COR-L47 (cell line): ENCODE measurements at places on chromosomes 5 and 9.

- no peak for DNase-seq
These were observed 17.8 kb upstream of the GLIPR2 start for GRCh38 chr9:36118706-36119105.

DNA sequence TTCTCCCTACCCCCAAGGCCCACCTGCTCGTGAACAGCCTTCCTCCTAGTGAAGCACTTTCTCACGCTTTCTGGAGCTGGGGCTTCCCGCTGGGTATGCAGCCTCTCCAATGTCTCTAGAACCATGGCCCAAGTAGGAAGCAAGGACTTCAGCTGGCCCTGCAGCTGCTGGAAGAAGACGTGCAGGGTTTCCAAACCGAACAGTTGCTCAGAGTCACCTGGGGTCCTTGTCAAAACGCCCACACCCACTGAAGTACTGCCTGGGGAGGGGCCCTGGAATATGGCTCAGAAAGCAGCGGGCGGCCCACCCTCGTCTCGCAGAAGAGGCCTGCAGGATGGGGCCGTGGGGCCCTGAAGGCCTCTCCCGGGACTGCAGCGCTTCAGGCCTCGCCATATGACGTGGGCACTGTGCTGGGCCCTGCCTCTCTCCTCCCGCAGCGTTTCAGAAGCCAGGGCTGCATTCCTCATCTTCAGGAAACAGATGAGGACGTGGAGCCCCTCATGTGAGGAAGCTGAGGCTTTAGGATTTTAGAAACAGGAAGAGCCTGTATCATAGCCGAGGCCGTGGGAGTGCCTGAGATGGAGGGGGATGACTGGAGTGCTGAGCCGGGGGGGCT lies 116.0 kb upstream of the LMX1B start:
- DNase-seq: no peak

DNA sequence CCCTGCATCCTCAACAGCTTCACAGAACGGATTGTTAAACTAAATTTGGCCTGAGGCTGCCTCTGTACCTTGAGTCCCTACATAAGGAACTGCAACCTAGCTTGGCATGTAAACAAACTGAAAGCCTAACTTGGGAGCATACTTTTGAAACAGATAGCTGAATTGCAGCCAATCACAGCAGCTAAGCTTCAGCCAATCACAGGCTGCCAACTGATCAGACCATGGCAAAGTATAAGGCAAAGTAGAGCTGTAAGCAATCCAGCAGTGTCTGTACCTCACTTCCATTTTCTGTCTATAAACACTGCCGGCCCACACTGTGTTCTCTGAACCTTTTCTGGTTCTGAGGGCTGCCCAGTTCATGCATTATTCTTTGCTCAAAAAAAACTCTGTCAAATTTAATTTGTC lies 8.9 kb upstream of the ZNF483 start:
- no peak for DNase-seq

DNA sequence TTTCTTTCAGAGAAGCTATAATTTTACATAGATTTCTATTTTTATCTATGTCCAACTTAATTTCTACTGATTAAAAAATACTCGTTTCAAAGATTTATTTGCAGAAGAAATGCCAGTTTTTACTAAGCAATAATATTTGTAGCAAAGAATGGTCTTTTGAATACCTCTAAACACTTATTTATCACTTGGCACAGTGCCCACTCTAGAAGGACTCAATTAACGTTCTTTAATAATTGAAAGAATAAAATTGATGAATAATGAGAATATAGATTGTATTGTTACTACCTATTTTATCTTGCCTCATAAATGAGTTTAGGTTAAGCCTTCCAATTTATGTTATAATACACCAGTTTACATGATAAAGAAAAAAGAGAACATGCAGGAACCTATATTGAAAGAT lies 889.7 kb upstream of the CDH9 start:
- DNase-seq: no peak

- DNase-seq: no peak
These were observed 5.9 kb downstream of the ARSB start for GRCh38 chr5:78979117-78979742.

DNA sequence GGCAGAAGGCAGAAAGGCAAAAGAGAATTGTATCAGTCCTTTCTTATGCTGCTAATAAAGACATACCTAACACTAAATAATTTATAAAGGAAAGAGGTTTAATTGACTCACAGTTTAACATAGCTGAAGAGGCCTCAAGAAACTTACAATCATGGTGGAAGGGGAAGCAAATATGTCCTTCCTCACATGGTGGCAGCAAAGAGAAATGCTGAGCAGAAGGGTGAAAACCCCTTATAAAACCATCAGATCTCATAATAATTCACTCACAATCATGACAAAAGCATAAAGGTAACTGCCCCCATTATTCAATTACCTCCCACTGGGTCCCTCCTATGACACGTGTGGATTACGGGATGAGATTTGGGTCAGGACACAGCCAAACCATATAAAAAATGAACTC lies 312.5 kb upstream of the PTGER4 start:
- DNase-seq: no peak

DNA sequence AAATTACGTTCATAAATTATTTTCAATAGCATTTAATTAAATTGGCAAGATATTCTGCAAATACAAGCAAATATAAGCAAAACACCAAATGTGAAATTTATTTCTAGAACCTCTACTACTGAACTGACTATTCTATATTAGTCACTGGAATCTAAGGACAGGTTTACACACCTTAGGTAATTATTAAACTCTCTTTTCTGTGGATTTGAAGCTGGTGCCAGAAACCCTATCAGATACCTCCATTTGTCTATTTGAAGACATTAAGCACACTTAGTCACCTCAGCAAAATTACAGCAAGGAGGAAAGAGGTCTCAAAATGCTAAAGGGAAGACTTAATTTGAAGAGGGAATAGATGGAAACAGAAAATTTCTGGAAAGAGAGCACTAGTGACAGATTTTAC lies 83.4 kb downstream of the CPLANE1 start:
- no peak for DNase-seq

DNA sequence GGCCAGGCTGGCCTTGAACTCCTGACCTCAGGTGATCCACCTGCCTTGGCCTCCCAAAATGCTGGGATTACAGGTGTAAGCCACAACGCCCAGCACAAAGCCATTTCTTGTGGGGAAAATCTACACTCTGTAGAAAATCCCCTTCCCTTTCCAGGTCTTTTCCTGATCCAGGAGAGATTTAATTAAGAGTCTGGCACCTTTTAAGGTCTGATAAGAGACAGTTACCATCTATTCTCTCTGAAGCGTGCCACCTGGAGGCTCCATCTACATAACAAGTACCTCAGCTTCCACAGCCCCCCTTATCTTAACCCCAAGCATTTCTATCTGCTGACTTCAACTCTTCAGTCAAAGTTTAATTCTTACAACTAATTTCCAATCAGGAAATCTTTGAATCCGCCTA lies 71.4 kb upstream of the CDK20 start:
- DNase-seq: no peak

DNA sequence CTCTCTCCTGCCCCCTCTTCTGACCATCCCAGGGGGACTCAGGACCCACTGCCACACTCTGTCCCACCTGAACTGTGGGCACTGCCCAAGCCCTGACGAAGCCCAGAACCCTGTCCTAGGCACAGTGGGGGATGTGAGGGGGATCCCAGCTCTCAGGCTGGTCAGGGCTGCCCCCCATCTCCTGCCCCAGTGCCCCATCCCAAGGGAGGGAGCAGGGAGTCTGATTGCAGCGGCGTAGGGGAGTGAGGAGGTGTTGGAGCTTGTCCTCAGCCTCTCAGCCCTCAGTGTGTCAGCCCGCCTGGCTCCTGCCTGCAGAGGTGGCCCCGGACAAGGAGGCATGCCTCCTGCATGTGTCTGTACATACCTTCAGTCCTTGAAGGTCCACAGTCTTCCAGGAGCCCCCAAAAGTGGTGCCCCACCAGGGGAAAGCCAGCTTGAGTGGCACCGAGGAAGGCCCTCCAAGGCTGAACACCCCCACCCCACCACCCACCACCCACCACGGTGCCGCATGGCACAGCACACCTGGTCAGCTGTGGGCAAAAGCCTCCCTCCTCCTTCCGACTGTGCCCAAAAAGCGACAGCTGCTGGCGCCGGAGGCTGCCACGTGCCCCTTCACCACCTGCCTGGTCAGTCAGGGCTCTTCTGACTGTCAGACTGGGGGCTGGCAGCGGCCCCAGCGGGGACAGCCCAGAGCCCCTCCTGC lies 930 bp downstream of the SARDH start:
- peak; percentile 80 for DNase-seq

DNA sequence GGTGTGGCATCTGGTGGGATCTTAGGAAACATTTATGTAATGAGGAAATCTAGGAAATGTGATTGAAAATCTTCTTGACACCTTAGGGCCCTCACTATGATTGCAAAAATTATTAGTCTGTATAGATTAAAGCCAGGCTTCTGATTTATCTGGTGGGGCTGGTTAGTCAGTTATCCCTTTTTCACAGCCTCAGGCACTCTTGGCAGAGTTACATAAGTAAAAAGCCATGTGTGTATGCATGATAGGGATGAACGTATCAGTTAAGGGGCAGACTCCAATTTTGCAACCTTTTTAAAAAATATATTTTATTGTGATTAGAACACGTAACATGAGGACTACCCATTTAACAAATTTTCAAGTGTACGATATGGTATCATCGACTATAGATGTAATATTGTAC lies 30.6 kb upstream of the RAB14 start:
- DNase-seq: no peak
